Stimulated activated CD4-positive, alpha-beta T cell treated with anti-CD3 and anti-CD28 coated beads, Interleukin-1b, Interleukin-23, amount 100 ng/mL, for 1 hour (primary cell): ENCODE measurements at places on chromosomes 2 and 18.

DNA sequence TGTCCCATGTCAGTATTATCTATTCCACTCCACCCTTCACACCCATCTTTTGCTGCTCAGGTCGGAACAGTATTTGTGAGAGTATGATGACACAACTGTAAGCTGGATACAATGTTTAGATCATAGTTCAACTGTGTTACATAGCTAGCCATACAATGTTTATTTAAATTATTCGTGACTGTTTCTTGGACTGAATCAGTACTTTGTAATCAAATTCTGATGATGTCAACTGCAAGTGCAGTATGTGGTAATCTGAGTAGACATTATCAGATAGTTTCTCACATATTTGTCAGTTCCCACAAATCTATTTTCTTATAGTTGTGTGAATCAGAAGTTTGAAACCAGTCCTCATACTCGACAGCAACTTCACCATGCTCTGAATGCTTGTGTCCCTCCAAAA lies 177.6 kb downstream of the ZNF407 start:
- no peak for DNase-seq

GRCh38 chr2:185833864-185834263 lies 95.3 kb downstream of the FSIP2 start:
- DNase-seq = no peak

DNA sequence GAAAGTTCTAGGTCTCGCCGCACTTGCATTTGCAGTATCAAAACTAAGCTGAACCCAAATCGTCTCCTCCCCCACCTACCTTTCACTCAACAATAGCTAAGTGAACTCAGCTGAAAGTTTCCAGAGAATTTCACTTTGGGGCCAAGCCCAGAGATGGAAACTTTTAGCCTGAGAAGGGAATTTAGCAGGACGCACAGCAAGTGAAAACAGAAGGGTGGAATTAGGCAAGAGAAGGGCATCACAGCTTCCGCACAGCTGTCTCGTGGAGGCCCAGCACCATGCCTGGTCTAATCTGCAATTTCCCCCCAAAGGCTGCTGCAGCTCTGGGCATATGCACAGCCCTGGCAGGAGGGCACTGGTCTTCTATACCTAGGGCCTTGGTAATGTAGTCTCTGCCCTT lies 262.0 kb downstream of the TNS1 start:
- no peak for DNase-seq

- no peak for DNase-seq
Observed at GRCh38 chr2:235928751-235929370, 239.3 kb downstream of the GBX2 start.

- DNase-seq = no peak
Observed at GRCh38 chr2:101781791-101782426, 84.4 kb downstream of the MAP4K4 start.

DNA sequence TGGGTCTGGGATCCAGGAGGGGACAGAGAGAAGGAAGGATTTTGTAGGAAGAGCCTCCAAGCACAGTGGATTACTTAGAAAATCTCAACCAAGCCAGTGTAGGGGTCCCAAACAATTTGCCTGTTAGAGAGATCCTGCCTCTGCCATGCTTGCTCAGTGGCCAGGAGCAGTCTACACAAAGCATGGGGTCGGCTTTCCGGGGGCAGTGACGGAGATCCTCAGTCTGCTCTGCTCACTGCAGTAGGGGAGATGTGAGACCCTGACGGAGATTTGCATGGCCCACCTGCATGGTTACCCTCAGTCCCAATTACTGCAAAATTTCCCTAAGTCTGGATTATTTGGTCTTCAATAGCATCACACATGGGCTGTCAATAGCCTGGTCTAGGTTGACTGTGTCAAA lies 385.2 kb downstream of the CMPK2 start:
- no peak for DNase-seq

DNA sequence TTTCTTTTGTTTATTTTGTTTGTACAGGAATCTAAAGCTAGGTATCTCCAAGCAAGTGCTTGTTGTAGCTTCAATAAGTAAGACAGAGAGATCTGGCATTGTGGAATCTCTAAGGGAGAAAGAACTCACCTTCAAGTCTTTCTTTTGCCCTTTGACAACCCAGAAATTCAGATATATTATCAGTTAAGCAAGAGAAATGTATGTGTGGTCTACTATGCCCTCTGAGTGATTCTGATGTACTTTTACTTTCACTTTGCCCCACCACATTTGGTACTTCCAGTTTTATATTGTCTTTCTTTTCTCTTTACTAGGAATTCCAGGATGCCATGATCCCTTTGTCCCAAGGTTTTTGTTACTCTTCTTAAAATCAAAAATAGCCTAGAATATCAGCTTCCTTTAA lies 259.6 kb upstream of the PIK3C3 start:
- no peak for DNase-seq

DNA sequence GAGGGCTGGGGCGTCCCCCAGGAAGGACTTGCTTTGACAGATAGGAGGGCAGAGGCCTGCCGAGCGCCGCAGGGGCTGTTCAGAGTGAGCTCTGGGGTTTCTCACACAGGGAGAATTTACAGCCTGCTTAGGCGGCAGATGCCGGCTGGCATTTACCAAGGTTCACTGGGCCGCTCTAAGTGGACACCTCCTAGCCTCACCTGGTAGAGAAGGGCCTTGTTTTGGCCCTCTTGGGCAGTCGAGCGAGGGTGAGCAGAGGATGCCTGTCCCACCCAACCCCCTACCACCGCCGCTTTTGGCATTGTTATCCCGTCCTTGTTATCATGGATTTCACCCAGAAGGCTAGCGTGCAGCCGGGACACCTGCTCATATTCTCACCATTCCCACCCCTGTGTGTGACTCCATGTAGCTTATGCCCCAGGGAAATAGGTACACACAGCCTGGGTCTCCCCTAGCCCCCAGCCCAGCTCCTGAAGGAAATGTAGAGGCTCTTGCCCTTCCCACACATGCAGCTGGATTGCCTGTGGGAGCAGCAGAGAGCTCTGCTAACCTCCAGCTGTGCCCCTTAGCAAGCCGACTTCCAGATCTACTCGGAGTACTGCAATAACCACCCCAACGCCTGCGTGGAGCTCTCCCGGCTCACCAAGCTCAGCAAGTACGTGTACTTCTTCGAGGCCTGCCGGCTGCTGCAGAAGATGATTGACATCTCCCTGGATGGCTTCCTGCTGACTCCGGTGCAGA lies 52.4 kb downstream of the FAM168B start:
- no peak for DNase-seq

- DNase-seq = no peak
Observed at GRCh38 chr2:84723831-84724230, 157.1 kb downstream of the TRABD2A start.

DNA sequence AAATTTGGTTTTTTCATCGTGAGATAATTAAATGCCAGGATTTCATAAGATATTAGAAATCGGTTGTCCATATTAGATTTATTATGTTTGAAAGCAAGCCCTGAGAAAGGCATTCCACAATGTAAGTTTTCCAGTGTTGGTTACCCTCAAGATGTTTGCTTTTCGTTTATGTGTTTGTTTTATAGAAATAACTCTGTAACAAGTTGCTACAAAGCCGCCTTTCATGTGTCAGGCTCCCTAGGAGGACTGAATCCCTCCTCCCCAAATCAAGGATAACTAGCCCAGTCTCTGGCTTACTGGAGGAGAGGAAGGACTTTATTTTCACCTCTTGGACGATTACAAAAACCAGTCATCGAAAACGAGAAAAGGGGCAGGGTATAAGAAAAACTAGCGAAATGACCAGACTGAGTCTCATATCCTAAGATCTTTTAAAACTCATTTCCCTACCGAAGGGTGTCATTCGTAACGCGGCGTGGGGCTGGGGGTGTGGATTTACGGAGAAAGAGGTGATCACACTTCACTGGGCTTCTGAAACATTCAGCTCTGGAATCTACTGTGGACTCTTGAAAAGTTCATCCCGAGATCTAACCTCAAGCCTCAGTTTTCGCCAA lies 1.0 kb upstream of the PEX13 start:
- DNase-seq = no peak

GRCh38 chr2:133377599-133377998 lies 190.7 kb downstream of the NCKAP5 start:
- DNase-seq = no peak

GRCh38 chr2:227848146-227848545 lies 23.3 kb upstream of the DAW1 start:
- DNase-seq = no peak

DNA sequence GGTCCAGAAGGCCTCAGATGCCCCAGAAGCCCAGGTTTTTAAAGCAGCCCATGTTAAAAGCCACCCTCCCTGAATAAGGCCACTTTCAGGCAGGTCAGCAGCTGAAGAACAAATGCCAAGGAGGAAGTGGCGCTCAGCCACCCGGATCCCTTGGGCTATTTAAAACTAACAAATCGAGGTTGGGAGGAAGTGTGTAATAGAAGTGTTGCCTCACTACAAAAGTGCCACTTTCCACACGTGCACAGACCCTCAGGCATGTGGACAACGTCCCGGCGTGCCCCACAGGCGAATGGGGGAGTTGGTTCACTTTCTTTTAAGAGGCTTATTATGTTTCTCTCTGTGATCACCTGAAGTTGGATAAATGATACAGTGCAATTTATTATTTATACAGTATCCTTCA lies 173.8 kb upstream of the SALL3 start:
- no peak for DNase-seq

DNA sequence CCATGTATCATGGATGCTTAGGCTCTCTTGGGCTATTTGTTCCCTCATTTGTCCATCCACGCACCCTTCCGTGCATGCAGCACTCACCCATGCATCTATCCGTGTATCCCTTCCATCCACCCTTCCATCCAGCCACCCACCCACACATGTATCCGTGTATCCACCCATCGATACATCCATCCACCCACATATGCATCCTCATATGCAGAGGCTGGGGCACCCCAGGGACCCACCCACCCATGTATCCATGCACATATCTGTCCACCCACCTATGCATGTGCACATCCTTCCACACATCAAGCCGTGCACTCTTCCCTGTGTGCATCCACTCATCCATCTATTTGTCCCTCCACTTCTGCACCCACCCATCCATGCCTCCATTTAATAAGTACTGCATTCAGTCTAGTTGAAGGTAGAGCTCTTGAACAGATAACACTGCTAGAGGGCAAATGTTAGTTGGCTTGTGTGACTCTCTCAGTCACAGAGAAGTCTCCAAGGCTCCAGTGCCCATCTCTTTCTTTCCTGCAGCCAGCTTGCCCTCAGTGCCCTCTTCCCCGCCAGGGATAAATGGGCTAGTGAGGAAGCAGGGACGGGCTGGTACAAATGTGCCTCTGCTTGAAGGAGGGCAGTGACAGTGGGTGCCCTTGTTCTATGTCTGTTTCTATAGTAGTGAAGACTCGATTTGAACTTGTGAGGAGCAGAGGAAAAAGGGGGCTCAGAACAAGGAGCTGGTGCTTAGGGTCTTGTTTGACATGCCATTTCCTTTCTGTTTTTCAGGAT lies 61.5 kb downstream of the EMILIN2 start:
- no peak for DNase-seq

- no peak for DNase-seq
Observed at GRCh38 chr2:86176597-86176996, 18.7 kb downstream of the IMMT start.

DNA sequence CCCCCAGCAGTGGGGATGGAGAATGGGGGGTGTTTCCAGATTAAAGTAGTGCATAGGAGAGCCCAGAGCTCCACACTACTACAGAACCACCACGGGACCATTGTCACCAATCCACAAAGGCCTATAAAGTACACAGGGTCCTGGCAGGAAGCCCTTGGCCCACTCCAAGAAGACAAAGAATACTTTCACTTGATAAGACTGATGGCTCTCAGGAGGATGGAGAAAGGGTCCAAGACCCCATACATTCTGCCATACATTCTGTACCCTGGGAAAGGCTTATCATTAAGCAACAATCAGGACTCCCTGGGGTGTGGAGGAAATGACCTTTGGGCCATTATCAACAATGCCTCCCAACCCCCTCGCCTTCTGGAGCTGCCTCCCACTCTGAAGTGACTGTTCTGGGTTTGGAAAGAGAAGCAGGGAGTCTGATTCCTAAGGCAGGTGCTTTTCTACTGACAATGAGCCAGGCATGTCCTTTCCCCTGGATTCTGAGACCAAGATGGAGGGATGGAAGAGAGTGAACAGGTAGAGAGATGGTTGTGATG lies 85.4 kb downstream of the XDH start:
- DNase-seq = no peak

DNA sequence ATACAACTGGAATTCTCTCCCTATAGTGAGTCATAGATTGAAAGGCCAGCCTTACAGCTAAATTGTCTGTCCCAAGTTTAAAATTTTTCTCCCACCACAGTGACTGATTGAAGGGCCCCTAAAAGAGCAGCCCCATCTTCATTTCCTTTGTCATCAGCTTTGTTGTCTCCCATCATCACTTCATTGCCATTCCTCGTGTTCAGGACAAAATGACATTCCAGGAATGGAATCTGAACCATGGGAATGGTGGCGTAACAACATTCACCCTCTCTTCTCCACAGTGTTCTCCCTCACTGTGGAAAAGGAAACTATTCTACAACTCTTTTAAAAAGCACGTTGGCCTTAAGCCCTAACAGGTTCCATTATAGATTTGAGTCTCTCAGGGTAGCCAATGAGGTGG lies 52.1 kb downstream of the PSTPIP2 start:
- no peak for DNase-seq

- no peak for DNase-seq
Observed at GRCh38 chr18:62809900-62810299, 94.6 kb downstream of the PHLPP1 start.

GRCh38 chr2:191846515-191847476 lies at the start of gene CAVIN2:
TSS of gene CAVIN2 (minus strand) at chr2:191847088. CDS start at chr2:191846925, 163 bp downstream.
- DNase-seq = no peak

DNA sequence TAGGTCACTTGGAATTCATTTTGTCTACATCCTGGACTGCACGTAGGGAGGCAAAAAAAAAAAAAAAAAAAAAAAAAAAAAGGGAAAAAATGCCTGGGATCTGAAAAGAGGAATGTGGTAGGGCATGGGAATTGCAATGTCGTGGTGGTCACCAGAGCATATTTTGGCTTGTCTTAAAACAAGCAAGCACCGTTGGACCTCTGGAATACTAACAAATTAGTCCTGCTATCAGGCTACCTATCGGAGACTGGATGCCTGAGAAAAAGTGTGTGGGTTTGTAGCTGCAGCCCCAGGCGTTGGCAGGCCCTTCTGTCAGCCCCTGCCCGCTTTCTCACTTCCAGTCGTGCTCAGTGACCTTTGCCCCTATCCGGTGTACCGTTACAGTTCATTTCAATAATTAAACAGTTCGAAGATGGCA lies 588.5 kb upstream of the ZEB2 start:
- DNase-seq = no peak

GRCh38 chr18:65822826-65823225 lies 72.0 kb downstream of the CDH7 start:
- no peak for DNase-seq

DNA sequence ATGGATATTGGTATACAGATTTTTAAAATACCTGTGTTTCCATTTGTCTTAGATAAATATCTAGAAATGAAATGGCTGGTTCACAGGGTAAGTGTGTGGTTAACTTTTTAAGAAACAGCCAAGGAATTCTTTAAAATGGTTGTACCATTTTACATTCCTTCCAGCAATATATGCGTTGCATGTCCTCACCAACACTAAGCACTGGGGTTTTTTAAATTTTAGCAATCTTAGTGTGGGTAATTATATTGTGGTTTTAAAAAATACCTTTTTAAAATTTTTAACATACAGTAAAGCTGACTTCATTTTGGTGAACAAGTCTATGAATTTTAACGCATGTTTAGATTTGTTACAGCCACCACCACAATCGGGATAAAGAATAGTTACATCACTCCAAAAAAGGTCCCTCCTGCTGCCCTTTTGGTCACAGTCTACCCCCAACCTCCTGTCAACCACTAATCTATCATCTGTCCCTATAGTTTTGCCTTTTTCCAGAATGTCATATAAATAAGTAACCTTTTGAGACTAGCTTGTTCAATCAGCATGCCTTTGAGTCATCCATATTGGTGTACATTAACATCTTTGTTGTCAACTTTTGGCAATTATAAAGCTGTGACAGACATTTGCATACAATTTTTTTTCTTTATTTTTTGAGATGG lies 128.1 kb upstream of the MSTN start:
- no peak for DNase-seq
